ENCODE measurements at places on chromosomes 16 and 17. TPM values are rescaled to one million over a fixed set of nuclear protein-coding genes. Genes with fewer than 3 reads are reported as not detected.

DNA sequence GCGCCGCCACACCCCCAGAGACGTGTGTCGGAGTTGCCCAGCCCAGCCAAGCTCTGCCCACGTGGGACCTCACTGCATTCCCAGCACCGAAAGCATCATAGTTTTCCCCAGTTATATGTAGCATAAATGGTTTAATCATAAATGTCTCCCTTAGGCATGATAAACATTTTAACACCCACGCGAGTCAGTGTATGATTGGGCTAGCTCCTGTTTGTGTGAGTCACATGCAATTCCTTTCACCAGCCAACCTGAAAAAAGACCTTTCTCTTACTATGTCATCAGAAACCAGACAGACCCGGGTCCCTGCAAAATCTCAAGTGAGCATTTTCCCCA, 9.2 kb downstream of the TAF1C start:
- H3K4me3 ChIP-seq, result no peak overlapping the region
- DNase-seq, result peak; percentile 21
- H3K4me1 ChIP-seq, result peaks cover 34% of the 10 kb centered on the region
- H3K27ac ChIP-seq, result peak overlapping the region; percentile 91

GRCh38 chr17:15418781-15419180, 48.6 kb downstream of the CDRT4 start:
- H3K27ac ChIP-seq, result no peak overlapping the region
- no peak for DNase-seq
- no peak overlapping the region for H3K4me3 ChIP-seq
- H3K36me3 ChIP-seq, result no peaks in the 10 kb centered on the region

DNA sequence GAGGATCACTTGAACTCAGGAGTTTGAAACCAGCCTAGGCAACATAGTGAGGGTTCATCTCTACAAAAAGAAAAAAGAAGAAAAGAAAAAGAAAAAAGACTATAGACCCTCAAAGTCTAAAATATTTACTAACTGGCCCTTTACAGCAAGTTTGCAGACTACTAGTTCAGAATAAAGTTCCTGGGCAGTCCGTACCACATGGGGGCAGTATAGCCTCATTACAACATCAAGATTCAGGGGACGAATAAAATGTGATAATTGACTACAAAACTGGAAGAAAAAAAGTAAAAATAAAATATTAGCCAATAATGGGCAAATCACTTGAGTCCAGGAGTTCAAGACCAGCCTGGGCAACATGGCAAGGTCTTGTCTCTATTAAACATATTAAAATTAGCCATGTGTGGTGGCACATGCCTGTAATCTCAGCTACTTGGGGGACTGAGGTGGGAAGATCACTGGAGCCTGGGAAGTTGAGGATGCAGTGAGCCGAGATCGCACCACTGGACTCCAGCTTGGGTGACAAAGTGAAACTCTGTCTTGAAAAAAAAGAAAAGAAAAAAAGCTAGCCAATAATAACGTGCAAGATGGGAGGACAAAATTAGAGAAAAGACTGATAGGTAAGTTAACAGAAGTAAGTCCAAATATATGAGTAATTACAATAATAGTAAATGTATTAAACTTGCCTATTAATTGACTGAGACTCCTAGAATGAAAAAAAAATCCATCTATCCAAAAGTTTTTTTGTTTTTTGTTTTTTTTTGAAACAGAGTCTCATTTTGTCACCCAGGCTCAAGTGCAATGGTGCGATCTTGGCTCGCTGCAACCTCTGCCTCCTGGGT, 129.4 kb upstream of the SEC14L1 start:
- no peak overlapping the region for H3K4me3 ChIP-seq
- no peaks in the 10 kb centered on the region for H3K36me3 ChIP-seq
- H3K27me3 ChIP-seq, result no peaks in the 10 kb centered on the region
- DNase-seq, result no peak
- no peaks in the 10 kb centered on the region for H3K4me1 ChIP-seq
- H3K27ac ChIP-seq, result no peak overlapping the region

- H3K36me3 ChIP-seq, result no peaks in the 10 kb centered on the region
- peaks cover 42% of the 10 kb centered on the region for H3K4me1 ChIP-seq
- H3K4me3 ChIP-seq, result no peak overlapping the region
- H3K27me3 ChIP-seq, result no peaks in the 10 kb centered on the region
- no peak overlapping the region for H3K27ac ChIP-seq
- no peak for DNase-seq
Observed at GRCh38 chr17:77608431-77608830, 350.1 kb upstream of the TNRC6C start.

- peaks cover 22% of the 10 kb centered on the region for H3K4me1 ChIP-seq
- no peaks in the 10 kb centered on the region for H3K27me3 ChIP-seq
- no peak for DNase-seq
- no peak overlapping the region for H3K27ac ChIP-seq
- no peak overlapping the region for H3K4me3 ChIP-seq
- H3K36me3 ChIP-seq, result no peaks in the 10 kb centered on the region
Observed at GRCh38 chr17:8128125-8128784, 4.3 kb upstream of the HES7 start.

- H3K36me3 ChIP-seq, result no peaks in the 10 kb centered on the region
- no peak overlapping the region for H3K4me3 ChIP-seq
- no peak for DNase-seq
- H3K4me1 ChIP-seq, result no peaks in the 10 kb centered on the region
- no peak overlapping the region for H3K27ac ChIP-seq
Observed at GRCh38 chr16:31007684-31008083, 2.8 kb downstream of the STX1B start.

DNA sequence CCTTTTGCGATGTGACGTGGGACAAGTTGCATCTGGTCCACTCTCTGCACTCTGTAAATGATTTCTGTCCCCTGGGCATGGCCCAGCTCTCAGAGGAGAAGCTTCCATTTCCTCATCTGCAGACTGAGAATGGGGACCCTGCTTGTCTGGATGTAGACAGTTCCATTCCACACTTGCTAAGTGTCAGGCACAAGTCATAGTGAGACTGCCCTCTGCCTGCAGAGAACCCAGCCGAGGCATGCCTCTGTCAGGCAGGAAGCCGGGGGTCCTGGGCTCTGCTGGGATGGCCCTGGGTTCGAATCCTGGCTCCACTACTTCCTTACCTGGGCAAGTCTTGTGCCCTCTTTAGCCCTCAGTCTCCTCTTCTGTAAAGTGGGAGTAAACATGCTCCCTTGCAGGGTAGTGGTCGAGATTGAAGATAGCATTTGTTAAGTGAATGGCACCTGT, 4.1 kb downstream of the MAP2K3 start:
- H3K4me1 ChIP-seq, result peaks cover 44% of the 10 kb centered on the region
- DNase-seq, result no peak
- peaks cover 4% of the 10 kb centered on the region for H3K36me3 ChIP-seq

GRCh38 chr16:65268331-65268730, 146.5 kb upstream of the CDH11 start:
- no peaks in the 10 kb centered on the region for H3K4me1 ChIP-seq
- H3K36me3 ChIP-seq, result no peaks in the 10 kb centered on the region
- DNase-seq, result no peak
- no peak overlapping the region for H3K27ac ChIP-seq
- H3K27me3 ChIP-seq, result no peaks in the 10 kb centered on the region
- H3K4me3 ChIP-seq, result no peak overlapping the region

- DNase-seq, result no peak
- no peak overlapping the region for H3K4me3 ChIP-seq
- no peaks in the 10 kb centered on the region for H3K27me3 ChIP-seq
- H3K36me3 ChIP-seq, result no peaks in the 10 kb centered on the region
Observed at GRCh38 chr17:51132964-51133319, 12.3 kb upstream of the SPAG9 start.

- H3K36me3 ChIP-seq, result peaks cover 3% of the 10 kb centered on the region
- no peak for DNase-seq
- no peaks in the 10 kb centered on the region for H3K27me3 ChIP-seq
Observed at GRCh38 chr17:57849163-57849873, 526 bp downstream of the MRPS23 start.

- H3K27ac ChIP-seq, result peak overlapping the region; percentile 98
- H3K4me1 ChIP-seq, result peaks cover 30% of the 10 kb centered on the region
- no peak for DNase-seq
- peak overlapping the region; percentile 62 for H3K4me3 ChIP-seq
- peaks cover 9% of the 10 kb centered on the region for H3K36me3 ChIP-seq
Observed at GRCh38 chr17:50168319-50168718, 2.5 kb downstream of the SGCA start.

DPEP1 gene
- total RNA-seq, result not detected

NATD1 gene
- total RNA-seq, result 8.4 TPM

PLXDC1 gene
- total RNA-seq, result 13.9 TPM

ZNF319 gene
- 13.8 TPM for total RNA-seq
